ENCODE measurements at places on chromosomes 7 and 10.

DNA sequence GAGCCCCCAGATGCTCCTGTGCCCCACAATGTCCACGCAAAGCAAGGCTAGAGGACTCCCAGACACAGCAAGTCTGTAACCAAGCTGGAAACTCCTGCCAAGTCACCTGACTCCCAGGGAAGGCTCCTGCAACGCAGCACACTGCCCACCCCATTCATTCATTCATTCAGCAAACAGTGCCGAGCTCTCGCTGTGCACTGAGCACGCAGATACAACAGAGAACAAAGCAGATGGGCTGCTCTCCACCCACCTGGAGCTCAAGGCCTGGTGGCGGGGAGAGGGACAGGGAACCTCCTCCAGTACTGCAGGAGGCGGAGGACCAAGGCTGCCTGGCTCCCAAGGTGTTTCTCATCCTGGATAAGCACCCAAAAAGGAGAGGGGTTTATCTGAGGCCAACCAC is 8.6 kb downstream of the KCNH2 start:
- peaks cover 12% of the 10 kb centered on the region for H3K36me3 ChIP-seq
- no peak for DNase-seq
- peaks cover 3% of the 10 kb centered on the region for H3K4me1 ChIP-seq

GRCh38 chr10:128051548-128051947 is 74.7 kb downstream of the MKI67 start:
- peak overlapping the region; percentile 42 for H3K4me3 ChIP-seq
- H3K27me3 ChIP-seq, result peaks cover 18% of the 10 kb centered on the region
- H3K27ac ChIP-seq, result peak overlapping the region; percentile 61
- no peak for DNase-seq
- H3K36me3 ChIP-seq, result peaks cover 70% of the 10 kb centered on the region

GRCh38 chr7:110809832-110810231 is 281.1 kb upstream of the LRRN3 start:
- H3K4me1 ChIP-seq, result no peaks in the 10 kb centered on the region
- DNase-seq, result no peak
- no peak overlapping the region for H3K4me3 ChIP-seq
- no peaks in the 10 kb centered on the region for H3K36me3 ChIP-seq

DNA sequence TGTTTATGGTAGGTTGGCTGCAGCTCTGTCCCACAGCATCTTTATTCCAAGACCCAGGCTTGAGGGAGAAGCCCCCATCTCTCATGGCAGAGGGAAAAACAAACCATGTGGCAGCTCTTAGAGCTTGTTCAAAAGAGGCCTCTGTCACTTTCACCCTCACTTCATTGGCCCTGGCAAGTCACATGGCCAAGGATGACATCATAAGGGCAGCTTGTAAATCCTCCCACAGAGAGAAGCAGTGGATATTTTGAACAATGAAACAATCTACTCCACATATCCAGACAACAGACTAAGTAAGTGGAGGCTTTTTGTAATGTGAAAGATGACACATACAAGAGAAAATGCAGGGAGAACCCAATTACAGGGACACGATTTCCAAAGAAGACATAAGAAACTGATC is 108.1 kb downstream of the GRID1 start:
- no peak for DNase-seq
- peaks cover 4% of the 10 kb centered on the region for H3K27me3 ChIP-seq
- H3K36me3 ChIP-seq, result no peaks in the 10 kb centered on the region
- no peak overlapping the region for H3K27ac ChIP-seq
- peaks cover 4% of the 10 kb centered on the region for H3K4me1 ChIP-seq

DNA sequence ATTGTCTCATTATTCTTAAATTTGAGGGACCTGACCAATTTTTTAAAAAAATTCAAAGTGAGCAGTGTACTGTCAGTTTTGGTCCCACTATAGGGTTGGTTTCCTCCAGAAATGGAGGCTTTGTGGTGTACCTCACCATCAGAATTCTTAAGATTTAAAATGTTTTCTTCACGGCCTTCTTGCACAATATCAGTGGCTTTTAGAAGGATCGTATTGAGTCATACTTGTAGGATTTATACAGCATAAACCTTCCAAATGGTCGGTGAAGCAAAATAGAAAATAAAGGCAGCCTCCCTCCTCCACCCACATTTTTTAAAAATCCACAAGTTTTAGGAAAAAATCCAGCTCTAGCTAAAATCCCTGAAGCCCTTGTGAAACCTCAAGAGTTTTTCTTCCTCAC is 126.4 kb downstream of the RNLS start:
- H3K27me3 ChIP-seq, result no peaks in the 10 kb centered on the region
- H3K4me3 ChIP-seq, result no peak overlapping the region
- H3K36me3 ChIP-seq, result peaks cover 5% of the 10 kb centered on the region
- peaks cover 9% of the 10 kb centered on the region for H3K4me1 ChIP-seq
